ENCODE measurements at places on chromosomes 2 and 18.

GRCh38 chr2:115161081-115161770, 718.8 kb downstream of the DPP10 start:
- DNase-seq, result no peak

DNA sequence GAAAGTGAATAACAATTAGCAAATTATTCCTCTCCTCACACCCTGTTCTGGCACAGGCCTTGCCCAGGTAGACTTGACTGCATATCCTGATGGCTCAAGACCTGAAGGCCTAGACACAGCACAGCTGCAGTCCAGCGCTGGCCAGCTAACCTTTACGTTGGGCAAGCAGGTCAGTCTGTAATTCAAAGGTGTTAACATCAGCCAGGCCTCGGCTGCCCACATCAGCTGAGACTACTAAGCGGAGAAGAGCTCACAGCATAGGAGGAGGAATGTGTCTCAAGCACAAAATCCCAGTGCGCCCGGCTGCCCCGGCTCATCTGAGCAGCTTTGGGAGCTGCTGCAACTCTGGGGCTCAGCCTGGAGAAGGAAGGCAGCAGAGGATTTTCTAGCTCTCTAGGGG, 33.5 kb upstream of the OTOF start:
- DNase-seq, result no peak

- DNase-seq, result no peak
Measured at GRCh38 chr2:35873921-35874320, 481.7 kb upstream of the CRIM1 start.

GRCh38 chr2:215928086-215928485, 85.3 kb downstream of the MREG start:
- DNase-seq, result no peak

DNA sequence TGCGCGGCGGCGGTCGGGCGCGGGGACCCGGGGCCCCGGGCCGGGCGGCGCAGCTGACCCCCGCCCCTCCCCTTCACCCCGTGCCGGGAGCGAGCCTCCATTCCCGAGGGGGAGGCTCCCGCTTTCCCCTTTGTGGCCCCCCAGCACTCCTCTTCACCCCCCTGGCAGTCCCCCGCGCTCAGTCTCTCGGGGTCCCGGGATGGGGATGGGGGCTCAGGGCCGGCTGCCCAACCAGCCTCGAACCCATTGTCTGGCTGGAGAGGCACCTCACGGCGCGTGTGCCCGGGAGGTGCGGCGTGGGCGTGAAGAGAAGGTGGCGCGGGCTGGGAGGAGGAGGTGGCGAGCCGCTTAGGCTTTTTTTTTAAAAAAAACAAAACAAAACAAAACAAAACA, 748 bp downstream of the FMNL2 start:
- DNase-seq, result no peak

DNA sequence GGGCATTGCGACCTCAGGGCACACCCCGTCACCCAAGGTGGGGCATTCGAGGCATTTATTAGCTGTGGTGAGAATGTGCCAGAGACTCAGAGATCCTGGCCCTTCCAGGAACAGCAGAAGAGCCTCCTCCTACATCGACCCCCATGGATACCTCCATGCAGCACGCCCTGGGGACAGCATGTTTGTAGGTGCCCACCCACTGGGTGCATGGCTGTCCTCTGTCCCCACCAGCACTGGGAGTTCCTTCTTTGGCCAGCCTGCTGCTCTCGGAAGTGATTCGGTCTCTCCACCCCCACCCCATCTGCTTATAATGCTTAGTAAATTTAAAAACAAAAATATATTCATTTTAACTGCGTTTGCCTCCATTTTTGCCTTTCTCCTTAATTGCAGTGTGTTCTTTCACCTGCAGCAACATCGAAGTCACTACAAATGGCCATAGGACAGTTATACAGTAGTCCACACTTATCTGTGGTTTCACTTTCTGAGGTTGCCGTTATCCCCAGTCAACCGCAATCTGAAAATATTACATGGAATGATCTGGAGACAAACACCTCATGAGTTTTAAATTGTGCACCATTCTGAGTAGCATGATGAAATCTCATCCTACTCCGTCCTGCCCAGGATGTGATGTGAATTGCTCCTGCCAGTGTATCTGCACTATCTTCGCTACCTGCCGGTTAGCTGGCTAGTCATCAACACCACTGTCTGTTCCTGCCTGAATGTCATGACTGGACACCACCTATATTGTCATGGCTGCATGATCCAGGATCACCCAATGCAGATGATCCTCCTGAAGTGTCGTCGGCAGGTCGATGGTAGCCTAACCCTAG, 29.6 kb upstream of the ZCCHC2 start:
- no peak for DNase-seq

All from stimulated activated CD8-positive, alpha-beta memory T cell treated with anti-CD3 and anti-CD28 coated beads, Interleukin-7, amount 100 ng/mL, for 24 hours (primary cell).